ENCODE measurements at places on chromosomes 7 and 10. TPM values are rescaled to one million over a fixed set of nuclear protein-coding genes. Genes with fewer than 3 reads are reported as not detected.

The KIAA1549 gene
- total RNA-seq: 1.9 TPM

The PRPS1L1 gene
- not detected for total RNA-seq

The ABLIM1 gene
- total RNA-seq: 442 TPM

The RASSF4 gene
- total RNA-seq: 81.3 TPM

The PNLIP gene
- total RNA-seq: not detected

The HGF gene
- 4.5 TPM for total RNA-seq
